ENCODE measurements at places on chromosomes 6 and 20.

- DNase-seq = no peak
These were observed 37.0 kb downstream of the SYTL3 start for GRCh38 chr6:158686791-158687381.

DNA sequence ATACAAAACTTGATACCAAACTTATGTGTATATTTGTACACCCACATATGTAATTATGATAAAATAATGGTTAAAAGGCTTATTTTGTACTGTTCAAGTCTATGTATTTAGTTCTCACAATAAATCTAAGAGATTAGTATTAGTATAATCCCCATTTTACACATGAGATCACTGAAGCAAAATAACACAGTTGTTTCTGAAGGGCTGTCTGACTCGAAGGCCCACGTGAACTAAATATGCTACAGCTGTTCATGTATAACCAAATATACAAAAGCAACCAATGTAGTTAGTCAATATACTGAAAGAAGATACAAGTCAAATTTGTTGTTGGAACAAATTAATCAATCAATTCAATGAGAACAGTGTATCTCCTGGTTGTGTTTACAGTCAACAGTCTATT lies 959.2 kb downstream of the EPHA7 start:
- DNase-seq = no peak

DNA sequence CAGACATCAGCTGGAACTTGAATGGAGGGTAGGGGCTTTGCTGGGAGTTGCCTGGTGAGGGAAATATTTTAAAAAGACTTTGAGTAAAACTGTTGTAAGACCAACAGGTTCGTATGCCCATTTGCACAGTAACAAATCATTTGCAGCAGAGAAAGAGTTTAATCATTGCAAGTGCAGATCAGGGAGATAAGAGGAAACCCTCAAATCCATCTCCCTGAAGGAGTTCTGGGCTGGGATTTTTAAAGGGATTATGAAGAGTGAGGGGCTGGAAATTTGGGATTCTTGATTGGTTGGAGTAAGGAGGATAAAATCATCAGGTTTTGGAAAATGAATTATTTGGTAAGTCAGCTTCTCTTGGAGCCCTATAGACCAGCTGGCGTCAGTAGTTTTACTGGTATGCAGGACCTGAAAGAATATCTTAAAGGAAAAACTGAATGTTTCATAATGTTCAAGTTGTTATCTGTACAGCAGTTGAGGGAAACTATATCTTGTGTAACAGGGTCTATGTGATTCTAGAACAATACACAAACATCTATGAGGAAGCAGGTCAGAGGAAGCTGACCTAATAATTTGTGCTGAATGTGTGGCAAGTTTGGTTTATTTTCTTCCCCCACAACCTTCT lies 295.5 kb downstream of the PLCB1 start:
- DNase-seq = no peak

DNA sequence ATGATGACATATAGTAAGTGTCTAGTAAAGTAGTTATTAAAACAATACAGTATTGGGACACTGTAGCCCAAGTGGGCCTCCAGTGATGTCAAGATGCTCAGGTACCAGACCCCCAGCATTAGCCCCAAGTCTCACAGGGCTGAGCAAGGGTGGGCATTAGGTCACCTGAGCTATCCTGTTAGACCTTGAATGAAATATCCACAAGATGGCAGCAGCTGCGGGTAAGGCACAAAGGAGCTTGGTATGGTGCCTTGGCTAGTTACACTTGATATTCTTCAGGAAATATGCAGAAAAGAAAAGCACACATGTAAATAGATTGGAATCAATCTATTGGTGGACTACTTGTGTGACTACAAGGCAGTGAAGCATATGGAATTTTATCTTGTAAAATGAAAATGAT lies 701.8 kb upstream of the ADGRB3 start:
- DNase-seq = no peak
